ENCODE measurements at places on chromosomes 1 and 21. TPM values are rescaled to one million over a fixed set of nuclear protein-coding genes. Genes with fewer than 3 reads are reported as not detected.
A peak's percentile ranks its signal among the peaks of the same experiment; 100 is the strongest.

ZNF695 gene
- polyA plus RNA-seq, result not detected

S100A3 gene
- not detected for polyA plus RNA-seq

PERM1 gene
- polyA plus RNA-seq, result not detected

HCRTR1 gene
- not detected for polyA plus RNA-seq

DDI2 gene
- 9.5 TPM for polyA plus RNA-seq

TMEM82 gene
- 26.3 TPM for polyA plus RNA-seq

IVL gene
- polyA plus RNA-seq, result 0.02 TPM

RGS18 gene
- polyA plus RNA-seq, result 1.0 TPM

CYYR1 gene
- polyA plus RNA-seq, result 3.4 TPM

DNA sequence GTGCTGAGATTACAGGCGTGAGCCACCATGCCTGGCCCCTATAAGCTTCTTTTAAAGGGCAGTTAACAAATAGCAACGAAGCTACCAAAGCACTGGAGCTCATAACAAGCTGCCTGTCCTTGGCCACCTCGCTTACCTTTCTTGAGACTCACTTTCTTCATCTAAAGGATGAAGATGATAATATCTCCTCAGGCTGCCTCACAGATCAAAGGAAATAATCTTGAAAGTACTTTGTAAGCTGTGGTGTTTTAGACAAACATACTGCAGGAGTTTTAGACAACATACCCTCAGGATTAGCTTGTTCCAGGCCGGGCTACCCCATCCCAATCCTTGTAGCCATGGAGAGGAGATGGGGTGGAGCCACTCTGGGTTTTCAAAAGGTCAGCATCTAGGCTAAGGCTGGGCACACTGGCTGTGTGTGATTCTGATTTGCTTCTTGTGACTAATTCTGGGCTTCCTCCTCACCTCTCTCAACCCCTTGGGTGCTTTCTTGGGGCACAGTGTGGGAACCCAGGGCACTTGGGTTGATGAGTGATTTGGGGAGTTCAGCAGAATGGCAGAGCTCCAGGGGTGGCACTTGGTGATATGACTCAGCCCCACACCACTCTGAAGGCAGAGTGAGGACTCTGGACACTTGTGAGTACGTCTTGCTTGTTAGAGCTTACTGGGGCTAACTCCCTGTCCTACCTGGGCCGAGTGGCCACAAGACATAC is 5.2 kb downstream of the GPR25 start:
- no peak for DNase-seq

- no peak for DNase-seq
These were observed 879.9 kb downstream of the AMY1C start for GRCh38 chr1:104629589-104629988.

DNA sequence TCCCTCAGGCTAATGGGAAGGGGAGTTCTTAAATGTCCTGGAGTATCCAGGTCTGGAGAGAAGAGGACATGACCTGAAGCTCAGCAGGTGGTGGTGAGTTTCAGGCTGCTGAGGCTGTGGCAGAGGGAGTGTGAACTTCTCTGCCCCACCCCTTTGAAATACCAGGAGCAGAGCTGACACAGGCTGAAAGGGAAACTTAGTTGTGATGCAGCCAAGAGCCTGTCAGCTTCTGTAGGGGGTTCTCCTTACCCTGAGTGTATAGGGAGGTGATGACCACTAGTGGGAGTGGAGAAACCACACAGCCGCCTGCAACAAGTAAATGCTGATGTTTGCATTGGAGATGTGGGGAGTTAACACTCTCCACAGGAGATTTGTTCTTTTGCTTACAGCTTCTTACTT is 152.3 kb downstream of the FCRL5 start:
- no peak for DNase-seq

DNA sequence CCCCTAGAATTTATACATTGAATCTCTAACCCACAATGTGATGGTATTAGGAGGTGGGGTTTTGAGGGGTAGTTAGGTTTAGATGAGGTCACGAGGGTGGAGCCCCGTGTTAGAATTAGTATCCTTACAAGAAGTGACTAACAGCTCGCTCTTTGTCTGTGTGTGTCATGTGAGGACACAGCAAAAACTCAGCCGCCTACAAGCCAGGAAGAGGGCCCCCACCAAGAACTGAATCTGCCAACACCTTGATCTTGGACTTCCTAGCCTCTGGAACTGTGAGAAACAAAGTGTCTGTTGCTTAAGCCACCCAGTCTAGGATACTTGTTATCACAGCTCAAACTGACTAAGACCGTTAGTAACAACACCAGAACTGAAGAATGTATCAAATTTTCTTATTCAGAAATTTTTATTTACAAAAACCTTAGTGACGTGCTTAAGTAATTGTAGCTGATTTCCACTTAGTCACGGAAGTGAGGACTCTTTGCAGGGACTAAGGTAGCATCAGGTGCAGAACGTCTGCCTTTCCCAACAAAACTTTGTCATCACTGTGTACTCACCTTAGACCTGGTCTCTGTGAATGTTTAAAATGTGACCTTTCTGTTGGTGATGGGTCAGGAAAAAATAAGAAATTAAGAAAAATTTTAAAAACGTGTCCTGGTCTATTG is 24.5 kb upstream of the LRRC8C start:
- DNase-seq, result no peak

GRCh38 chr1:66140072-66140471 is 347.4 kb downstream of the PDE4B start:
- no peak for DNase-seq

- DNase-seq, result no peak
These were observed 3.6 kb downstream of the MYOG start for GRCh38 chr1:203082231-203082505.

- DNase-seq, result no peak
These were observed 52.3 kb upstream of the DISP3 start for GRCh38 chr1:11426617-11427016.

- no peak for DNase-seq
These were observed 90.8 kb upstream of the AJAP1 start for GRCh38 chr1:4563586-4563985.

GRCh38 chr1:231310391-231310934 is 27.2 kb downstream of the EXOC8 start:
- no peak for DNase-seq

DNA sequence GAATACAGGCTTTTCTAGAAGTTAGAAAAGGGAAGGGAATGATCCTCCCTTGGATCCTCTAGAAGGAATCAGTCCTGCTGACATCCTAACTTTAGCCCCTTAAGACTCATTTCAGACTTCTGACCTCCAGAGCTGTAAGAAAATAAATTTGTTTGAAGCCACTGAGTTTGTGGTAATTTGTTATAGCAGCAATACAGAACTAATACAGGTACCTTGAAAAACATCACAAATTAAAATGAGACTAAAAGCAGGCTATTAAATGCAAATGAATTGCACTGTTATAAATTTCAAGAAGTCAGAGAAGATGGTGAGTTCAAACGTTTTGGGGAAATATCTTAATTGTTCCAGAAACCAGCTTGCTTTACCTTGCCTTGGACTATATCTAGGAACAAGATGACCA is 6.3 kb downstream of the LCA5L start:
- no peak for DNase-seq

GRCh38 chr1:201584471-201585092 is 45.7 kb downstream of the NAV1 start:
- no peak for DNase-seq

GRCh38 chr1:154567386-154568156 is at the start of gene CHRNB2:
CHRNB2 (plus strand) TSS chr1:154567778; CDS start chr1:154568045, 267 bp downstream.
- DNase-seq, result peak; percentile 72

DNA sequence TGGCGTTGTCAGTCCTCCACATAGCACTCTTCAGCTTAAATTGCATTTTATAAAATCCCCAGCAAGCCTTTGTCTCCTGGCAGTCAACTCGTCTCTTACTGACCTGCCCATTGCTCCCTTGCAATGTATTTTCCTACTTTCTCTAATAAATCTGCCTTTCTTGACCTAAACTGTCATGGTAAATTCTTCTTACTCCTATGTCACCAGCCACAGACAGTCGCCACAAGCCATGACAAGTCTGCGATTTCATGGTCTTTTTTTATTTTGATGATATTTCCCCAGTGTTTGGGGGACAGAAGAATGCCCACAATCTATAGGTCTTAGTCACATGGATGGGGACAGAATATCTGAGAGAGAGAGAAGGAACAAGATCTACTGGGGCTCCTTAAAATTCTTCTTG is 8.4 kb downstream of the IFNAR2 start:
- DNase-seq, result no peak

- DNase-seq, result no peak
These were observed 1.8 kb upstream of the LIN9 start for GRCh38 chr1:226310637-226311195.

DNA sequence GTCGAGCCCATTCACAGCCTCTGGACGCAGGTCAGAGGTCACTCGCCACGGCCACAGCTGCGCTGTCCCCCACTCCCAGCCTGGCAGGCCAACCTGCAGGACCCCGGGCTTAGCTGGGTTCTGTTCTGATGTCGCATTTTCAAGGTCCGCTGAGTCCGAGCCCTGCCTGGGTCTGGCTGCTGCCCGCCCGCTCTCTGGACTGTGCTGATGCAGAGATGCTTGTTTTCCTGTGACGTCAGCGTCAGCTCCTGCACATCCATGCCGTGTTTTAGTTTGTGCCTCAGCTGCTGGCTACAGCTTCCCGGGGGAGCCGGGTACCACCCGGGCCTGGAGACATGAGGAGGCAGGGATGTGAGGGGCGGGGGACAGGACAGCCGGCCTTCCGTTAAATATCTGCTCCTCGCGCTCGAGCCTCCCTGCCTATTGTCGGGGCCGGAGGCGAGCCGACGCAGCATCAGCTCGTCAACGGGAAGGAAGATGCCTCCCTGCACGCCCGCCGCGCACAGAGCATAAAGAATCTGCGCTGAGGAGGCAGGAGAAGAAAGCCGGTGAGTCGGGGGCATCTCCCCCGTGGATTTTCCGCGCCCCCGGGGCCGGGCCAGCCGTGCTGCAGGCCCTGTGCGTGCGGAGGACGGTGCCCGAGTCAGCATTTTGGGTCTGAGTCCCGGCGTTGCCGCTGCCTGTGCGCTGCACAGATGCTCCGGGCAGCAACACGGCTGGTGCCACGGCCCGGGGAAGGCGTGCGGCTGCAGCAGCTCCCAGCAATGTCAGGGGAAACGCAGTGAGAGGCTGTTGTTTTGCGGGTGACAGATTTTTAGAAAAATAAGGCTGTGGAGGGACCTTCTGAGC is 23.4 kb downstream of the PRKCZ start:
- DNase-seq, result no peak

DNA sequence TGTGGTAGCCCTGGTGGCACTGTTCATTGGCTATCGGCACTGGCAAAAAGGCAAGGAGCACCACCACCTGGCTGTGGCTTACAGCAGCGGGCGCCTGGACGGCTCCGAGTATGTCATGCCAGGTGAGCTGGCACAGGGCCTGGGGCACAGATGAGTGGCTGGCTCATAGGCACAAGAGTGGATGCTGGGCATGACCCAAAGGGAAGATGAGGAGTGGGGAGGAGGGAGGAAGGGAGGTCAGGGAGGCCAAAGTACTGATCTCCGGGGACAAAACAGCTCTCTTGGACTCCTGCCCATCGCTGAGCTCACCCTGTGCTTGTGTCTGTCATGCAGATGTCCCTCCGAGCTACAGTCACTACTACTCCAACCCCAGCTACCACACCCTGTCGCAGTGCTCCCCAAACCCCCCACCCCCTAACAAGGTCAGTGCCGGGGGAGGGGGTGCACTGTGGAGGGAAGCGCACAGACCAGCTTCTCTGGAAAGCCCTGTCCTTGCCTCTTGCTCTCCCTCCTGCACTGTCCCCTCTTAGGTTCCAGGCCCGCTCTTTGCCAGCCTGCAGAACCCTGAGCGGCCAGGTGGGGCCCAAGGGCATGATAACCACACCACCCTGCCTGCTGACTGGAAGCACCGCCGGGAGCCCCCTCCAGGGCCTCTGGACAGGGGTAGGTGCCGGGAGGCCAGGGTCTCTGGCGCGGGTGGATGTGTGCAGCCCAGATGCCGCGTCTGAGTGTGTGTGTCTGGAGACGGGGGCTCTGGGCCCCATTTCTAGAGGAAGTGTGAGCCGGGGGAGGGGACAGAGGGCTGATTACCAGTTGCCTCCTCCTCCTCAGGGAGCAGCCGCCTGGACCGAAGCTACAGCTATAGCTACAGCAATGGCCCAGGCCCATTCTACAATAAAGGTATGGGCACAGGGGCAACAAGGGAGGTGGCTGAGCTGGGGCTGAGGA is 7.3 kb upstream of the LRRC71 start:
- no peak for DNase-seq

DNA sequence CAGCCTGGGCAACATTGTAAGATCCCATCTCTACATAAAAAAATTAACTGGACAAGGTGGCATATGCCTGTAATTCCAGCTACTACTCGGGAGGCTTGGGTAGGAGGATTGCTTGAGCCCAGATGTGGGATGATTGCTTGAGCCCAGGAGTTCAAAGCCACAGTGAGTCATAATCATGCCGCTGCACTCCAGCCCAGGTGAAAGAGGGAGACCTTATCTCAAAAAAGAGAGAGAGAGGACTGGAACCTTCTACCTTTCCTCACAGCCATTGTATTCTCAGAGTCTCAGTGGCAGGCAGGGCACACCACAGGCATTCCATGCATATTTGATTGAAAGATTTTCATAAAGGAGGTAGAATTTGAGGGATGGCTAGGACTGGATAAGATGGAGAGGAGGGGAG is 78.4 kb downstream of the KIF14 start:
- no peak for DNase-seq

DNA sequence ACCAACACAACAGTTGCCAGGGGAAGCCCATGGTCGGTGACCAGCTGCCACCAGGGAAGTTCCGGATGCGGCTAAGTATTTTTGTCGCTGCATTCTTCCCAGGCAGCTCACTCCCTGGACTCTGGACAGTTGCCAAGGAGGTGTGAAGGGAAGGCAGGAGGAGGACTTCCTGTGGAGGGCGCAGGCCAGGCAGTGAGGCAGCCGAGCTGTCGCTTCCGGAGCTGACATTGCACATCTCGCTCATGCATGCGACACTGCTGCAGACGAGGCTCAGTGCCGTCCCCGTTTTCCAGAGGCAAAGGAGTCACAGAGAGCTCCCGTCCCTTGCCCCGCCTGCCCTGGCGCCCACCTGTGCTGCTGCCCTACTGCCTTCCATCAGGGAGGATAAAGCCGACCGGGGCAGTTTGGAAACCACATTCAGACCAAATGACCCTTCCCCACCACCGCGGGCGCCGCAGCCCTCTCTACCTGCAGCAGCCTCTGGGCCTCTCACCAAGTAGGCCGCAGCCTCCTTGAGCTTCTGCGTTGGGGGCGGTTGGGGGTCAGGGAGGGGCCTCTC is 81.4 kb downstream of the NENF start:
- DNase-seq, result no peak

DNA sequence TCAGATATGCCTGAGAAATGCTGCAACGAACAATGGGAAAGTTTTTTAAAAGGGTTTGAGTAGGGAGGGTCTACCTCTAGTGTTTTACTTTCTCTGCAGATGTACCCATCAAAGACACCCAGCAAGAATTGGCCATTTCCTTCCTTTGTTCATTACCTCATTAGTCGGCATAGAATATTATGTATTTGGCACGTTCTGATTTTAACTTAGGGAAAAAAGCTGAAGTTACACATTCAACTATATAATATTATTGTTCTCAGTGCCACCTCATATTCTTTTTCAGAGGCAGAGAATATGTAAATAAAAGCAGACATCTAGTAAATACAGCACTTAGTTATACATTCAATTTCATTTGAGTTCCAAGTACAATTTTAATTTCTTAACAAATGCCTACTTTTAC is 83.7 kb upstream of the PPP2R5A start:
- no peak for DNase-seq
